ENCODE measurements at places on chromosomes 1 and 21.

DNA sequence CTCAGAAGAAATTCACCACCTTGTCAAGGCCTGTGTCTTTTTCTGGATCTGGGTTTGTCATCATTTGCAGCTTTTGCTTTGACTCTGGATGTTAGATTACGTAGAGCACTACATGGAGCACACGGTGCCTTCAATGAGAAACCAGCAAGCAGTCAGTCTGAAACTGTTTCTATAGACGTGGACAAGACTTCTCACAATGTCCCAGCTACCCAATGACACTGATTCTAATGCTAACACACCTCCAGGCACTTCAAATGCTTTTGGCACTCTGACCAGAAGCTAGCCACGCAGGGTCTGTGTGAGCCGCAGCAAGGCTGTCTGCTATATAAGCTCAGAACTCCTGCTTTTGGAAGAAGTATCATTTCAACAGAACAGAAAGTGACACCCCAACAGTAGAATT is 38.2 kb downstream of the ITPKB start:
- DNase-seq: no peak

DNA sequence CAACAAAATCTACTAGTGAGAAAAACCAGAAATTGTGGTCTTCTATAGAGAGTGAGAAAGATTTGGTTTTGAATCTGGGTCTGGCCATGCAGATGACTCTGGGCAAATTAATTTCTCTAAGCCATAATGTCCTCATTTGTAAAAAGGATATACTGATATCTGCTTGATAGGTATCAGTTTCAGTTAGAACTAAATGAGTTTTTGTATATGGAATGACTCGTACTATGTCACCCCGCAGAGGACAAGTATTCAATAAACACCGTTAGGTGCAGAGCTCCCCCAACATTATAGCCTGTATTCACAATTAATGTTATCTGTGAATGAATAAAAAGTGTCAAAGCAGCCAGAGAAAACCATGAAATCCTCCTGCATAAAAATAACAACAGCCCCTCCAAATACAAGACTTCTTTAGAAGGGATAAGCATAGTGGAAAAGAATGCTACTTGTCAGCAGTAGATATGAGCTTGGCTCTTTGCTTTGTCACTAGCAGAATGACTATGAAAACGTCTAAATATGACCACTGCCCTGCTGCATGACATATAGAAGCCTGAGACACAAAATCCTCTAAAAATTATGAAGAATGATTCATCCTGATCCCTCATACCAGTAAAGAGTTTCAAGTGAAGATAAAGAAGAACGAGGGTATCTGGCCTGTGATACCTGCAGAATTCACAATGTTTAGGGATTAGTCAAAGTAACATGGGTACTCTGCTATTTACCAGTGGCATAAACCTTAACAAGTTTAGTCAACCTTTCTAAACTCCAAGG is 17.8 kb downstream of the SCAF4 start:
- no peak for DNase-seq

DNA sequence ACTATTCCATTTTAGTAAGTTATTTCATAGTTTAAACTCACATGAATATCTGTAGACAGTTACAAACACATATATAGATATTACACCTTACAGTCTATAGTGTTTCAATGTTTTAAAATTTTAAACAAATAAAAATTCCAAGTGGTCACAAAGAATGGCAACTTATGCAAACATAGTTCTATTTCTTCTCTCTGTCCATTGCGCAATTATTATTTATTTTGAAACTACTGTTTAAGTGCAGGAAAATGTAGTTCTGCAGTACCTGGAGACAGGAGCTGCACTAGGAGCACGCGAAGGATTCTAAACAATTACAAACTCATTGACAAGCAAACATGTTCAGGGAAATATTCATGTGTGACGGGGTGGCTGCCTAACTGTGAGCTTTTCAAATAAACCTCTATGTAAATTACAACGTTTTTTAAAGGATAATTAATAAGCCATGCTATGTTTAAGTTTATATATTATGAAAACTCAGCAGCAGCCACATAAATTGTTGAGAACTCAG is 312.0 kb upstream of the DUSP10 start:
- DNase-seq: no peak

DNA sequence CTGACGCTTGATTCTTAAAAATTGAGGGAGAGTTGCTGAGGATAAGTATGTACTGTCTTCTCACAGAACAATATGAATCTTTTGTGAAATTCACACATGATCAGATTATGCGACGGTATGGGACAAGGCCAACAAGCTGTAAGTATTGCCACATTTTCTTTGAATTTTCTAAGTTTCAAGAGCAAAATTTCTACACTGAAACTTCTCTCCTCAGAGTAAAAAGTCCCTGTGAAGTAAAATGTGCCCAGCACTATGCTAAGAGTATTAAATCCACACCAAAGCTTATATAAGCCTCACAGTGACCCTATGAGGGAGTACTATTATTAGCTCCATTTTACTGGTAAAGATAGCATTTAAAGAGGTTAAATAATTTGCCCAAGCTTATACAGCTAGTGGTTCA is 12.2 kb downstream of the AKIRIN1 start:
- no peak for DNase-seq

- no peak for DNase-seq
These were observed 60.6 kb upstream of the LAMC2 start for GRCh38 chr1:183125279-183125999.

DNA sequence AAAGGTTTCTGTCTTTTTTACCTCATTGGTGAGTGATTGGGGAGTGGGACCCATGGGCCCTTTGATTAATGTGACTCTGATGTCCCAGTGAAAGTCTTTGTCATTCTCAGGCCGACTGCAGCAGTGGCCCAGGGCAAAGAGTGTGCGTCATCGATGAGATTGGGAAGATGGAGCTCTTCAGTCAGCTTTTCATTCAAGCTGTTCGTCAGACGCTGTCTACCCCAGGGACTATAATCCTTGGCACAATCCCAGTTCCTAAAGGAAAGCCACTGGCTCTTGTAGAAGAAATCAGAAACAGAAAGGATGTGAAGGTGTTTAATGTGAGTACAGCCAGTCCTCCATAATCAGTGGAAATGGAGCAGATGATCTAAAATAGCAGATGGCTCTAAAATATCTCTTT is 19.4 kb downstream of the NTPCR start:
- DNase-seq: no peak

- no peak for DNase-seq
These were observed 63.6 kb downstream of the RHBG start for GRCh38 chr1:156432669-156433018.

DNA sequence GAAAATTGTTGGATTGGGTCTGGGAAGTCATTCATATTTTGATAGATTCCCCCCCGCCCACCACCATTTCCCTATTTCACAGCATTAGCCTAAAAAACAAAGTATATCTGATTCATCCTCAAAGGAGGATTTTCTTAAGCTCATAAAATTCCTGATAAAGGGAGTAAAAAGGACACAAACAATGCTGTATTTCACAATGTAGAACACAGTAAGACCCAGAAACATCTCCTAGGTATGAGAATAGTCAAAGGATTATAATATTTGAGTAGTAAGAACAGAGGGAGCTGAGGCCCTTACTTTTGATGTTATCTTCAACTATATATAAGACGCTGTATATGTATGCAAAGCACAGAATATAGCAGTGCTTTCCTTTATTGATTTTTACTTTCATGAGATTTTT is 225.3 kb downstream of the TGFB2 start:
- no peak for DNase-seq

- no peak for DNase-seq
These were observed 68.7 kb downstream of the MORN1 start for GRCh38 chr1:2322581-2323211.

- no peak for DNase-seq
These were observed 104.9 kb downstream of the TENT5C start for GRCh38 chr1:117710710-117711109.

DNA sequence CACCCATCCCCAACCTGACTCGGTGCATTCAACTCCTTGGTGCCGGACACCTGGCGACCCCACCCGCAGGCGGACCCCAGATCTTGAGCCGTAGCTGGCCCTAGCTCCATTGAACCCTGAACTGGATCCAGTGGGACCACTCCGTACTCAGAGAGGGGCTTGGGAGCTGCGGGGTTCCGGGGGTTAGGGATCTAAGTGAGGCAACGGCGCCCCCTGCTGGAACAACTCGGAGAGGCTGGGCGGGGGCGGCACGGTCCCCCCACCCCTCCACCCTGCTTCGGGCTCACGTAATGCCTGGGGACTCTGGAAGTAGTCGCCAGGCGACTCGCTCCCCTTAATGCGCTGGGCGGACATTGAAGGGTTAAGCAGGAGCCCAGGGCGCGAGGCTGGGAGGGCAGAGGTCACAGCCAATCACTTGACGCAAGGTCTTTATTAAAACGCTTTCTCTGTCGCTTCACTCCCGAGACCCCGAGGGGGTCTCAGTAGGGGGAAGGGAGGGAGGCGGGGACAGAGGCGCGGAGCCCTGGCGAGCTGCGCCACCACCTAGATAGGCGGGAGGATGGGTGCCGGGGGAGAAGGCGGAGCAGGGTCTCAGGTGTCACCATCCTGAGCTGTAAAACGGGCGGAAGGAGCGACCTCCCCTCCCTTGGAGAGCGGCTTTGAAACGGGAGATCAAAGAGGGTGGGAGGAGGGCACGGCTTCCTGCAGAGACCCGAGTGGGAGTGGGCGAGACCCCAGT is 704 bp upstream of the CRABP2 start:
- peak; percentile 76 for DNase-seq

- no peak for DNase-seq
These were observed 3.9 kb downstream of the TXNIP start for GRCh38 chr1:145992502-145992936.

GRCh38 chr1:41529621-41530395 is 45.3 kb upstream of the EDN2 start:
- peak; percentile 8 for DNase-seq

GRCh38 chr1:191895462-191896058 is 262.7 kb upstream of the RGS18 start:
- no peak for DNase-seq

GRCh38 chr1:193070386-193070753 is 11.0 kb downstream of the RO60 start:
- no peak for DNase-seq

- DNase-seq: no peak
These were observed 56.7 kb downstream of the PLPP3 start for GRCh38 chr1:56522680-56523079.

- DNase-seq: no peak
These were observed 12.6 kb downstream of the IL10RB start for GRCh38 chr21:33278721-33279120.

DNA sequence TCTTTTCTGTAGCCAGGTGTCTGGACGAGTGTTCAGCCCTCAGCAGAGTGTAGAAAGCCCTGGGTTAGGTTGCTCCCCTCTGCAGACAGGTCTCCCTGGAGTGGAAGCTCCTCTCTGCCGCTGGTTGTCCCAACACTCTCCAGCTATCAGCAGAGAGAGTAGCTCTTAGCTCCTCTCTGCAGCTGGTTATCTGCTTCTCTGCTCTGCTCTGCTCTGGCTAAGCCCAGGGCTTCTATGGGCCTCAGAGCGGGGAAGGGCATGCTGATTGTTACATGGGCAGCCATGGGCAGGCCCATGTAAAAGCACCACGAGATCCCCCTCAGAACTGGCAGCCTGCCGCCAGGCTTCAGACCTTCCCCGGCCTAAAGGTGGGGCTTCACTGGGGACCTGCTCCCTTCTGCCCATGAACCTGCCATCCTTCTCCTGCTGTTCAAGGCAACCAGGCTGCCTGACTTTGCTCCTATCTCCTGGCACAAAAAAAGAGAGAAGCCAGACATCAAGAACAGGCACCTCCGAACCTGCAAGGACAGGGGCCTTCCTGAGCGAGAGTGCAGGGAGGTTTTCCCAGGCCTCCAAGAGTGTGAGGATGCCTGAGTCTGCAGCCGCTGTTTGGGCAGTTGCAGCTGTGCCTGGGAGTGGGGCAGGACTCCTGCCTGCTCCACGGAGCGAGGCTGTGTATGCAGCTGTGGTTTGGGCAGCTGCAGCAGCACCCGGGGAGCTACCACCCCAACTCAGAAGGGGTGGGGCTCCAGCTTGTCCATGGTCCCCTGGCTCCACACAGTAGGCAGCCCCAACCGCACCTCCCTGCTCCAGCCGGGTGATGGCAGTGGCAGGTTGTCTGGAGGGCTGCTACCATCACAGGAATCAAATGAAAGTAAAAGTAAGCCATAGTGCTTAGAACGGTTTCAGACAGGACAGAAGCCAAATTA is 973.7 kb downstream of the LTN1 start:
- DNase-seq: no peak

- DNase-seq: no peak
These were observed 479.5 kb downstream of the PLPP3 start for GRCh38 chr1:56099766-56100265.

DNA sequence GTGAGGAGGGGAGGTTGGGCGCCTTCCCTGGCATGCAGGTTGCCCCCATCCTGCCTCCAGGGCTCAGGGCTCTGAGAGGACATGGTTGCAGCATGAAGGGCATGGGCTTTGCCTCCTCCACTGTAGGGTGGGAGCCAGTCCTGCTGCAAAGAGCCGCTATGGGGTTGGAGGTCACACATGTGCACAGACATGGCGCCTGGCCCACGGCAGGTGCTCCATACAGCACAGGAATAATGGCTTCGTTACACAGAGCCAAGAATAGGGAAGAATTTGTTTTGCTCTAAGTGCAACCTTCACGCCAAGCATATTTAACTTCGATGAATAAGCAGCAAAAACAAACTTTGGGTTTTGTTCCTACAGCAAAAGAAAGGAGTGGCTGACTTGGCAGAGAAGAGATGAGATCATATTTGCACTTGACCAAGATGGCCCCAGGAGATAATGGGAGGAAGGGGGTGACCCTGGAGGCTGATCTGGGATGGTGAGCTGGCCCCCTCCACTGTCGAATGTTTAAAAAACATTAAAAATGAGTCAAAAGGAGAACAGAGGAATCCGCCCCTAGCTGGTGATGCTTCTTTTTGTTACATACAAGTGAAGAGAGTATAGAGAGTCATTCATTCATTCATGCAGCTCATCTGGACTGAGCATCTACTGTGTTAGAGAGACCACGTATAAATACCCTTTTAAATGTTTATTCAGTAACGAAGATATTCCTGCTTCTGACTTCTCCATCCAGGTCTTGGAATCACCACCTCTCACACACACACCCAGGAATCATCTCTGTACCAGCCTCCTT is 12.4 kb upstream of the C2CD2 start:
- no peak for DNase-seq

DNA sequence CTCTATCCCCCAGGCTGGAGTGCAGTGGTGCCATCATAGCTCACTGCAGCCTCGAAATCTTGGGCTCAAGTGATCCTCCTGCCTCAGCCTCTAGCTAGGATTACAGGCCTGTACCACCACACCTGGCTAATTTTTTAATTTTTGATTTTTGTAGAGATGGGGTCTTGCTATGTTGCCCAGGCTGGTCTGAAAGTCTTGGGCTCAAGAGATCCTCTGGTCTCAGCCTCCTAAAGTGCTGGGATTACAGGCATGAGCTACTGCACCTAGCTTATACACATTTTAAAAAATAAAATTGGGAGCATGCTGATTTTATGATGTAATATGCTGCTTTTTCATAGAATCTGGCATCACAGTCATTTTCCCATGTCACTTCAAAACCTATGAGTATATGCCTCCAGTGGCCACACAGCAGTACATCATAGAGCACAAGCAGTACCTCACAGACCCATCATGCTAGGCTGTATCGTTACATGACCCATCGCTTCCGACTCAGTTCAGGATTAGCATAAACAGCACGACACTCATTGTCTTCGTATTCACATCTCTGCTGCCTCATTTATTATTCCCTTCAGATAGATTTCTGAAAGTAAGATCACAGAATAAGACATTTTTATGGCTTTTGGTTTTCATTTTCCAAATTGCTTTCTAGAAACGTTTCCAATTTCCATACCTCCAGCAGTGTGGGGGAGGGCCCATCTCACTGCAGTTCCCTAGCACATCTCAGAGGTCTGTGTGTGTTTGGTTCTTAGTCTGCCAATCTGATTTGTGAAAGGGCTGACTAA is 35.9 kb upstream of the CCSAP start:
- no peak for DNase-seq

Measured in activated naive CD4-positive, alpha-beta T cell treated with anti-CD3 and anti-CD28 coated beads, Interleukin-2, amount 50 U/mL, for 16 hours (primary cell).